Left colon (tissue), 2 donors: ENCODE measurements at places on chromosomes 5 and 9. TPM values are rescaled to one million over a fixed set of nuclear protein-coding genes. Genes with fewer than 3 reads are reported as not detected.

SGTB gene
- total RNA-seq = 3.1 TPM

TEX53 gene
- total RNA-seq = not detected

SLCO6A1 gene
- total RNA-seq = not detected

CFAP157 gene
- total RNA-seq = 0.14 TPM

GRCh38 chr5:42542106-42542505 is 118.9 kb downstream of the GHR start:
- DNase-seq = no peak

DNA sequence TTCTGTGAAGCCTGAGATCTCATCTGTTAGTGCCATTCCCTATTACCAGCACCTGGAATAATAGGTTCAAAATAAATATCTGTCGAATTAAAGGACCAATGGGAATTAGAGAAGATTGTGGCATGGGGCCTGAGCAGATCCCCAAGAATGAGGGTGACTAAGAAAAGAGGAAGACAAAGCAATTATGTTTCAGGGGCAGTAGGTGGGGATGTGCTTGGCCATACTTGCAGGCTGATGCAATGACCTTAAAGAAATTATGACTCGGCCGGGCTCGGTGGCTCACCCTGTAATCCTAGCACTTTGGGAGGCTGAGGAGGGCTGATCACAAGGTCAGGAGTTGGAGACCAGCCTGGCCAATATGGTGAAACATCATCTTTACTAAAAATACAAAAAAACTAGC is 562.8 kb downstream of the PTPRD start:
- DNase-seq = no peak

- DNase-seq = no peak
Measured at GRCh38 chr5:119079318-119079921, 8.5 kb downstream of the DMXL1 start.

DNA sequence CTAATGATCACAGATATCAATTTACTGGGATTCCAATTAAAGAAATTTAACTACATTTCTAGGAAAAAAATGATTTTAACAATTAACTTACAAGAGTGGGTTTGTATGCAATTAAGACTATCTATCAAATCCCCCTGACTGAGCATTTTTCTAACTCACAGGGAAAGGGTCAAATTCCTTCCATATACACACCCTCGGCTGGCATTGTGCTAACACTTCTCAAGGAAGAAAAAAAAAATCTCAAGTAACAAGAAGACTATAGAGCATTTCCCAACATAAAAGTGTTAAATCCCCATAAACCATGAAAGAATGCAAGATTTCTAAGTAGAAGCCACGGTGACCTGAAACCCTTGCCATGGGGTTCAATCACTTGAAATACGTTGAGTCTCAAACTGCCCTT is 368.8 kb downstream of the GLIS3 start:
- no peak for DNase-seq

- no peak for DNase-seq
Measured at GRCh38 chr5:9056046-9056445, 489.8 kb downstream of the SEMA5A start.

DNA sequence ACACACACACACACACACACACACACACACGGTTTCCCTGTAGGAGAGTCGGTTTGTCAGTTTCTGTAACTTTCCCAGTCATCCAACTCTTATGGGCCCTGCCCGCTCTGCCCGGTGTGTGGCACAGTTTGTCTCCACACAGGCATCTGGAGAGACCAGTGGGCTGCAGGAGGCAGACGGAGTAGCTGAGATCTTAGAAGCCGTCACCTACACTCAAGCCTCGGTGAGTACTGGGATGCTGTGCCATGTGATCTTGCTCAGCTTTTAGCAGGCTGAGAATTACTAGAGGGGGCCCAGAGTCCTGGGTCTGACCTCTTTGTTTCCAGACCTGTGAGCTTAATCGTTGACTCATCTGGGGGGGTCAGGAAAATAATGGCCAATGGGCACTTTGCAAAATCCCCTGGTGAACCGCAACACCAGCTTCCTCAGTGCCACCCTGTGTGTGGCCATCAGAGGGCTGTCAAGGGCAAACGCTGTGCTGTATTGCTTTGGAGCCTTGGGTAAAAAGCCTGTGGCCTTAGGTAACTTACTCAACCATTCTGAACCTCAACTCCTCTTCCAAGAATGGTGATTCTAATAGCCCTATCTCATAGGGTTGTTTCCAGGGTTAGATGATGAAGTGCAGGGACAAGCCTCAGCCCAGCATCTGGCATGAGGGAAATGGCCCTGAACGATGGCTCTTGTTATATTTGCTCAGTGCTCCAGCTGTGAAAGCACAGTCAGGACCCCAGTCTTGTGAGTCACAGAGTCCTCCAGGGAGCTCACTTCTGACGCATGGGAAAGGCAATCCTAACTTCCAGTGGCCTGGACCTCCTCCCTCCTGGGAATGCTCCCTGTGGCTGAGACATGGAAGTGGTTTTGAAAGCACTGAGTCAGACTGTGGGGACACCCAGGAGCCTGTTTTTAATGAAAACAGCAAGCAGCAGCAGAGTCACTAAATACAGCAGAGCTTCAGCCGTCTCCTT is 45.6 kb downstream of the COL15A1 start:
- no peak for DNase-seq

- DNase-seq = no peak
Measured at GRCh38 chr9:135968601-135969000, 7.4 kb upstream of the UBAC1 start.
